ENCODE measurements at places on chromosomes 5 and 9.

GRCh38 chr5:172874647-172875504 is 40.8 kb downstream of the ERGIC1 start:
- no peak for DNase-seq

- no peak for DNase-seq
Measured at GRCh38 chr9:108297073-108297472, 558.7 kb downstream of the ACTL7B start.

GRCh38 chr5:32638309-32638708 is 53.0 kb downstream of the SUB1 start:
- DNase-seq = no peak

DNA sequence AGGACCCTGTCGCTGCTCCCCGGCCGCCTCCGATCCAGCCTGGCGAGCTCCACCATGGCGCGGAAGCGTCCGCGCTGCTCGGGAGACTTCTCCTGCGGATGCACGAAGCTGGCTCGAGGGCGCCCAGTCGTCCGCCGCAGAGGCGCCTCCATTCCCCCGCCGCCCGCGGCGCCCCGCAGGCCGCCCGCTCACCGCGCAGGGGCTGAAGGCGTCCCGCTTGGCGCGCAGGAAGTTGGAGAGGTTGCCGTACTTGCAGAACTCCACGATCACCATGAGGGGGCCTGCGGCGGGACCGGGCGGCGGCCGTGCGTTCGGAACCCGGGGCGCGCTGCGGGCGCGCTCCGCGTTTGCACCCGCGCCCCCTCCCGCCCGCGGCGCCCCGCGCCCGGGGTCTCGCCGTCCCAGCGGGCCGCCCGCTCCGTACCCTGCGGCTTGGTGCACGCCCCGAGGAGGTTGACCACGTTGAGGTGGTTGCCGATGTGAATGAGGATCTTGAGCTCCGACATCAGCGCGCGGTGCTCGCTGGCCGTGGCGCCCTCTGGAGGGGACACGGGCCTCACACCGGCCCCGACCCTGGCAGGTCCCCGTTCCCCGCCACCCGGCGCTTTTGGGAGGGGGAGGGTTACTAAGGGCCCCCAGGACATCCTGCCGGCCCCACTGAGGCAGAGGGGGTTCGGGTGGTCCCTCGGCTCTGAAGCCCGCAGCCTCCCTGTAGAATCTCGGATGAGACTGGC is 27.7 kb upstream of the SCGB3A1 start:
- no peak for DNase-seq

DNA sequence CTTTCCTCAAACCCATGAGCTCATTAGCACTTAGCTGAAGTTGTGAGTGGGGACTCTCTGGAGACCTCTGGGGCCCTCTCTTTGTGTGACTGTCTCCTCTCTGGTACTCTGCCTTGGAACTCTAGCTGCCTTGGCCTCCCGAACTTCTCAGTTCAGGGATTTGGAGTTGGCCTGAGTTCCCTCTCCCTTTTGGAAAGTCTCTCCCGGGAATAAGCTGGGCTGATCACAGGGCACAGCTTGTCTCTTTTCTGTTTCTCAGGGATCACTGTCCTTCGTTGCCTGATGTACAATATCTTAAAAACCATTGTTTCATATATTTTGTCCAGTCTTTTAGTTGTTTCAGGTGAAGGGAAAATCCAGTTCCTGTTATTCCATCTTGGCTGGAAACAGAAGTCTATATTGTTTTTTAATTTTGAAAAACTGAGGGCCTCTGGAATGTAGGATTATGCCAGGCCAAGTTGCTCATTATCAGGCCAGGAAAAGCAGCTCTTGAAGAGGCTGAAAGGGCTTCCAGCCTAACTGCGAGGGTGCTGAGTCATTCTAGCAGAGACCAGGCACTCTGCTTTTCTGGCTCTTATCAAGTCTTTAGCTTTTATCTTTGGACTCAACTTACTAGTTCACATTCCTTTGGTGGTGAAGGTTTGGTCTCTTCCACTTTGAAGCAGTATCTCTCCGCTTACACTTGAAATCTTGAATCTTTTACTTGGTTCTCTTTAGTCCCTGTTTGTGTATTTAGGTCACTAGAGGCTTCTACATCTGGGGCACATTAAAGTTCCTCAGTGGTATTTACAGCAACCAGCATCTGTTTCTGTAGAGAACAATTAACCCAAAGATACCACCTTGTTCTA is 8.4 kb upstream of the RGS3 start:
- DNase-seq = no peak

DNA sequence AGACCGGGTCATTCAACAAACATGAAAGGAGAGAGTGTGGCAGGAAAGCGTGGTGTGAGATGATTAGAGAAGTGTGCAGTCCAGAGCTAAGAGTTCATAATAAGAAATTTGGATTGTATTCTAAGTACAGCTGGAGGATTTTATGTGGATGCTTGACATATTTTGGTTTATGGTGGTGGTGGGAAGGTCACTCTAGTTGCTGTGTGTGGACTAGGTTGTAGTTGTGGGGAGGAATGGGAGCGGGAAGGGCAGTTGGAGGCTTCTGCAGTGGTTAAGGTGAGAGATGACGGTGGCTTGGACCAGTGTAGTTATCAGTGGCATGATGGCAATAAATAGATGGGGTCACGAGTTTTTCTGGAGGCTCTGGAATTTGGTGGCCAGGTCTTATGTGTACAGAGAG is 45.7 kb upstream of the GPR151 start:
- no peak for DNase-seq

GRCh38 chr9:137298401-137299202 is 3.5 kb downstream of the NRARP start:
- DNase-seq = no peak

DNA sequence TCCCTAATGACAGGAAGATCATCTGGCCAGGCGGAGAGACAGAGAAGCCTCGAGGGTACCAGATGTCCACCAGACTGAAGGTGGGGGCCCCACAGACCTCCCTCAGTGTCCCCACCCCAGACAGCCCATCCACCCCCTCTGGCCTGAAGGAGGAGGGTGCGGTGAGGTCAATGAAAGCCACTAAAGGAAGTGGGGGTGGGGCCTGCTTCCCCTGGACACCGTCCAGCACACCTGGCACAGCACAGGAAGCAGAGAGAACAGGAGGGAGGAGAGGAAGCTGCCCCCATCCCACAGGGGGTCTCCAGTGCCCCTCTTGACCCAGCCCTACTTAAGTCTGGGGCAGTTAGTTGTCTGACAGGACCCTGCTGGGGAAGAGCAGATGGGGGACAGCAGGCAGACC is 11.2 kb downstream of the LRRC26 start:
- DNase-seq = no peak

- DNase-seq = peak; percentile 37
Measured at GRCh38 chr5:75236322-75237316, at the start of gene ANKRD31. Gene ANKRD31 (minus strand): TSS chr5:75236878. CDS start chr5:75236686, 192 bp downstream.

DNA sequence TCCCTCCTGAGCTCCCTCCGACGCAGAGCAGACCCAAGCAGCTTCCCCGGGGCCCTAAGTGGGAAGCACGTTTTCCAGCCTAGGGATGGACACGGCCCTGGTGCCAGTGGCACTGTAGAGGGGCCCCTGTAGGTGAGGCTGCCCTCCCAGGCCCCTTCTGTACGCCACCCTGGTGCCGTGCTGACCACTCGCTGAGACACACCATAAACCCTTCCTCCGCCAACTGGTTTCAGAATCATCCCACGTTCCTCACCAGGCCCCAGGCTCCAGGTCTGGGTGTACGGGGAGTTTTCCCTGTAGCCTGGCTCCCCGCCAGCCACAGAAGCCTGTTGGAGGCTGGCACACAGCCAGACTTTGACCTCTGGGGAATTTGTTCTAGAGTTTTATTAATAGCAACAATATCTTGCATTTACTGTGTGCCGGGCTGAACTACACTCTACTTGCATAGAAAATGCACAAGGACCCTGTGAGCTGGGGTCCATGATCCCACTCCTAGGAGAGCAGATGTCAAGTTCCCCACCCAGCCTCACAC is 18.2 kb upstream of the WDR38 start:
- DNase-seq = no peak

- no peak for DNase-seq
Measured at GRCh38 chr9:88733651-88734421, 198.9 kb downstream of the NXNL2 start.

DNA sequence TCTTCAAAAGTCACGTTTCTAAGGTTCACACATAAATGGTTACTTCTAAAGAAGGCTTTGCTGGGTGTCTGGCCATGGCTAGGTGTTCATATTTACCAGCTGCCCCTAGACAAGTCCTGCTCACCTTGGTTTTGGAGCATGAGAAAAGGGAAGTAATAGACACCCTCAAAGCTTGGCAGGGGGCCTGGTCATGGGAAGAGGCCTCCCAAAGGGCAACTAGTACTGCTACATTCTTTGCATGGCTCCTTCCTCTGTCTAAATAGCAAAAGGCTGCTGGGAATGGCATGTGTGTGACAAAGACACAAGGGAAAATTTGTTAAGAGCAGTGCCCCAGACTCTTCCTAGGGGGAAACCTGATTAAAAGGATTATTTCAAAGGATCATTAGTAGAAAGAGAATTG is 93.4 kb downstream of the NRG2 start:
- no peak for DNase-seq

GRCh38 chr5:1005249-1005851 is 3.3 kb upstream of the NKD2 start:
- no peak for DNase-seq

DNA sequence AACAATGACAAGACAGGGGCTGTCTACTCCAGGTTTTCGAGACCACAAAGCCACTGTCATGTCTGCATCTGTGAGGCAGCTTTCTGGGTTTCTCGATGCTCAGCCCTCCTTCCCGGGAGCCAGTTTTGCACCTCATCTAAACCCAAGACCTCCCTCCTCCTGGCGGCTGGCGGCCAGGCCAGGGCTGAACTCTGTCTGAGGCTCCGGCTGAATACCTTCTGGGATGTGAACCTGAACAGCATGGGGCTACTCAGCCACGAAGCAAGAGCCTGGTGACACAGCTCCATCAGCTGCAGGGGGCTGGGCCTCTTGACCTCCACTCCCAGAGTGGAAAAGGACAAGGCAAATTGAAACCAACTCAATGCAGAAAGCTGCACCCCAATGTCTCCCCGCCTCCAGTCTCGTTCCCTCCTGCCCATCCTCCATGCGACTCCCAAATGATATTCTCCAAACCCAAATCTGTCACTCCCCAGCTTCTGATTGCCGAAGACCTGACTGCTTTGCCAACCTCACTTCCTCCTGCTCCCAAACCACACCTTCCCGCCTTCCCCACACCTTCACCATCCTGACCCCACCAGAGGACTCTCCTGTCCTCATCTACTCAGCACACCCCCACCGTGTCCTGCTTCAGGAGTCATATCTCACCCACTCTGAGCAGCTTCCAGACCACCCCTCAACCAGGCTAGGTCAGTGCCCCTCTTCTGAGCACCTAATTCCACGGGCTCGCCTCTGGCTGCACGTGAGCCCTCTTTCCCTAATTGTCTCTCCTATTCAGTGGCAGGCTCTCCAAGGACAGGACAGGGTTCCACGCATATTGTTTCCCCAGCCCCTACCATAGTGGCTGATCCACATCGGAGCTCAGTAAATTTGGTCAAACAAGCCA is 4.5 kb downstream of the ANKS6 start:
- no peak for DNase-seq

GRCh38 chr5:9365512-9365911 is 180.4 kb downstream of the SEMA5A start:
- DNase-seq = no peak

DNA sequence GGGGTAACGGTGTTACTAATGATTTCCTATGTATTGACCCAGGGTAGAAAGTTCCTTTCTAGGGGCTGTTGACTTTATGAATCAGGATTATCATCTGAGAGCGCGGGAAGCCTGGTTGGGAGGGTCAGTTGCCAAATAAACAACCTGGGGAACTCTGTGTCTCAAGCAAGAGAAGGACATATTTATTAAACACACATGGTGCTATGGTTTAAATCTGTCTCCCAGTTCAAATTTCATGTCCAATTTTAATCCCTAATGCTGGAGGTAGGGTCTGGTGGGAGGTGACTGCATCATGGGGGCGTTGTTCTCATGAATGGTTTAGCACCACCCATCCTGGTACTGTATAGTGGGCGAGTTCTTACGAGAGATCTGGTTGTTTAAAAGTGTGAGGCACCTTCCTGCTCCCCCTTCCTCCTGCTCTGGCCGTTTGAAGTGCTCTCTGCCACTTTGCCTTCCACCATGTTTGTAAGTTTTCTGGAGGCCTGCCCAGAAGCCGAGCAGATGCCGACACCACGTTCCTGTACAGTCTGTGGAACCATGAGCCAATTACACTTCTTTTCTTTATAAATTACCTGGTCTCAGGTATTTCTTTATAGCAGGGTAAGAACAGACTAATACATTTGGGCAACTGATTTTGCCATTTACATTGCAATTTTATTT is 19.7 kb upstream of the GAS1 start:
- no peak for DNase-seq

DNA sequence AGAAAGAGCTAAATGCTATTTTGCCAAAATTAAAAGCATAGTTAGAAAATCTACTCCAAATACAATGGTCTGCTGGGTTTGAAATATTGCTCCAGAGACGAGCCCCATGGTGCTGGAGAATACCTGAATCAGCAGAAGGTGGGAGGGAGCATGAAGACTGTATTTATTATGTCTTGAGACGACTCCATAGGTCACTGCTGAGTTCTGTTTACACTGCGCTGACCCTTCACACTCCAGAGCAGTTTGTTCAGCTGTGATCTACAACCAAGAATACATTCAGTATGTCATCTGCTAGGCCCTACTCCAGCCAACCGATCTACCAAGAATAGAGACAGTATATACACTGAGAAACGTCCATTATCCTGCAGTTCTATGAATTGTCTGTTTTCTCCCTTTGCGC is 150.5 kb downstream of the TLE1 start:
- DNase-seq = no peak

DNA sequence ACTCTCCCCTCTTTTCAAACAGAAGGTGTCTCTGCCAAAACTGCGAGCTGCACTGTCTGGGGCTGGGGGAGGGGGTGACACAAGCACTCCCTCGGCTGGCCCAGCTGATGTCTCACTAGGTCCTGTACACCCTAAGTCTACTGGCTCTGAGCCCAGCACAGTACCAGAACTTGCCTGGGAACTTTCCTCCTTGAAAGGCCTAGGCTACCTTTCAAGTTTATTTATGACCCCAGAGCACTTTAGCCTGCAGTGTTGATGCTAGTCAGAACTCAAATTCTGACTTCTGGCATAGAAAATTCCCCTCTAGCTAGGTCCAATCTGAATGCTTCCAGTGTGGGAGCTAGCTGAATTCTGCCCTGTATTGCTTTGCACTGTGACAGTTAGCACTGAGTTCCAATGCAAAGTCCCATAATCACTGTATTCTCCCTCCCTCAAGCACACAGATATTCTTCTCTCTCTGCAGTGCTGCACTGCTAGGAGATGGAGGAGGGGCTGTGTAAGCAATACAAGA is 10.5 kb downstream of the LURAP1L start:
- no peak for DNase-seq

DNA sequence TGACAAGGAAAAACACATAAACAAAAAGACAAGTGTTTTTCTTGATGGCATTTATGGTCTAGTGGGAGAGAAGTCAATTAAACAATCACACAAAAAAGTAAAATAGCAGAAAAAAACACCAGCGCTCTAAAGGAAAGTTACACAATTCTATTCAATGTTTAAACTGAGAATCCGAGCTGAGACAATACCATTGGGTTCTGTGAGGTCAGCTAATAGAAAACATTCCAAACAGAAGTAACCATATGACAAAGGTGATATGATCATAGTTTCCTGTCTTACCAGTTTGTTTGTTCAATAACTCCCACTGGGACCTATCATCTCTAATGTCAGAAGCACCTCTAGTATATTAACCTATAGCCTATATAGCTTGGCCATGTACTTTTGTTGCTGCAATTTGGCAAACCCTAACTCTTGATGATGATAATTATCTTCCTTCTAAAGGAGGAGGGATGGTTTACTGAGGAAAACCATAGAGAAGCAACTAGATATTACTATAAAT is 1030.0 kb downstream of the CDH12 start:
- DNase-seq = no peak
